Small intestine (tissue), 16 donors: ENCODE measurements at places on chromosomes 5 and 9.
A peak's percentile ranks its signal among the peaks of the same experiment; 100 is the strongest.

- no peak for DNase-seq
Measured at GRCh38 chr5:170573660-170574059, 69.8 kb downstream of the KCNIP1 start.

DNA sequence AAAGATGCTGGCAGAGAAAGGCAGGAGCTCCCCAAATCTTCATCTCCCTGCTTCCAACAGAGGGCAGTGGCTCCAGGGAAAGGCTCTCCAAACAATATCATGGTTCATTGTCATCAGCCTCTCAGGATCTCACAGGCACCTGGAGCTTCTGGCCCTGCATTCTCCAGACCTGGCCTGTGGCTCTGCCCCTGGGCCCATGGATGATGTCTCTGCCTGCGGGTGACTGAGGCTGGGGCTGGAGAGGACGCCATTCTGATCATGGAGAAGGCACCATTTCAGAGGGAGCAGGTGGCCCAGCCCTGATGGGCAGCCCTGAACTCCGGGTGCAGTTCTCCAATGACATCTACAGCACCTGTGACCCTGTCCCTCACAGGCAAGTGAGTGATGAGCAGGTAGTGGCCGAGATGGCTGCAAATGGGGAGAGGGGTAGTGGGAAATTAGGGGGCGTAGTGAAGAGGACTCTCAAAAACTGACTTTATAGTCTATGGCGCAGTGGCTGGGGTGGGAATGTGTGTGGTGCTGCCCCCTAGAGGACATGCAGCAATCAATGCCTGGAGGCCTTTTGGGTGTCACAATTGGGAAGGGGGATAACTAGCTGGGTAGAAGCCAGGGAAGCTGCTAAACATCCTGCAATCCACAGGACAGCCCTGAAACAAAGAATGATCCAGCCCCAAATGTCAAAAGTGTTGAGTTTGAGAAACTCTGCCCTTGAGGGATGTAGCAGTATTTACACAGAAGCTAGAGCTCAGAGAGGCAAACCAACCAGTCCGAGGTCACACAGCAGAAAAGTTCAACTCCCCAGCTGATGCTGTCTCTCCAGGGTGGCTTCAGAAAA is 3.2 kb downstream of the SH3PXD2B start:
- peak; percentile 48 for DNase-seq

GRCh38 chr5:75018805-75019587 is 33.4 kb downstream of the GCNT4 start:
- DNase-seq = no peak

DNA sequence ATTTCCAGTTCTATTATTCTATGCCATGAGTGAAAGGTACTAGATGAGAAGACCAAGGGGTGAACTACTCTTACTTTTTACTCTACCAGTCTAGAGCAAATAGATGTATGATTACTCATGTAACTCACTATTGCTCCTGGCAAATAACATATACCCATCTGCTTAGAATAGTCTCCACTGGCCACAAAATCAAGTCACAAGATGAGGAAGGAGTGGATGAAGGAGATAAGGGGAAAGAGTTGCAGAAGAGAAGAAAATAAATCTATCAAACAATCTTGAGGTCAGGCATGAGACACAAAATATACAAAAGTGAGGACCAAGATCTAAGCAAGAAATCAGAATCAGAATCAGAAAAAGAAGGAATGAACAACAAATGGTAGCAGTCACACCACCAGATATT is 13.7 kb upstream of the NR4A3 start:
- DNase-seq = no peak

- no peak for DNase-seq
Measured at GRCh38 chr5:123157791-123158581, 68.9 kb downstream of the PRDM6 start.

- DNase-seq = no peak
Measured at GRCh38 chr5:2024986-2025721, 142.4 kb upstream of the IRX4 start.

GRCh38 chr5:145983446-145983845 is 47.1 kb downstream of the SH3RF2 start:
- DNase-seq = no peak

- peak; percentile 26 for DNase-seq
Measured at GRCh38 chr9:12878351-12878978, 103.6 kb downstream of the LURAP1L start.

- DNase-seq = no peak
Measured at GRCh38 chr5:95986001-95986400, 24.4 kb upstream of the ELL2 start.

DNA sequence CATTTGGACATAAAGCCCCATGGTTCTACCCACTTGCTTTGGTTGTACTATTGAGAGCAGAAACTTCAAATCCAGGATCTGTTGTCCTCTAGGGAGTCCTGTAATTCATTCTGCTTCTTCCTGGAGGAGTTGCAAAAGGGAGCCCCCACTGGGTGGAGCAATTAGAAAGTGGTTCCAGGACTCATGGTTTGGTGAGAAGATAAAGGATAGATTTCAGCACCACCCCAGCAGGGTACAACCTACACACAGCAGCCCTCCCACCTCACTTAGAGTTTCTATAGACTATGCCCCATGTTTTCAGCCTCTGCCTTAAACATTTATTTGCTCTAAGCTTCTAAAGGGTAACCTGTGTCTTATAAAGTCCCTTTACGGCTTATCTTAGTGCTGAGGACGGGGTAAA is 112.6 kb upstream of the ARRDC3 start:
- no peak for DNase-seq

DNA sequence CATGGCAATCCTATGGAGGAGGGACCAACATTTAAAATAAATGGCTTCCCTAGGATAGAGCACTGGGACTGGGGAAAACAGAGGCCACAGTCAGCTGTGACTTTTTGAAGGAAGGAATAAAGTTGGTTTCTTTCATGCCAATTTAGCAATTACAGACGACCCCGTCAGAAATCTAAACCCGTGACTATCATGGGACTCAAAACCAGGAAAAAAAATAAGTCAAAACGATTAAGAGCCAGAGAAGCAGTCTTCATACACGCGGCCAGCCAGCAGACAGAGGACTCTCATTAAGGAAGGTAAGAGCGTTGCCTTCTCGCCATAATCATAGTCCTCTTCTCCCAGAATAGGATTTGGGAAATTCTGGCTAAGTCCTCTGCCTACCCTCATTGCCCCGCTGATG is at the start of gene MLANA:
Gene MLANA (plus strand): TSS at position 249 of the 400 bp plus-strand sequence. CDS start 1,586 bp downstream, outside the sequence.
- DNase-seq = no peak

DNA sequence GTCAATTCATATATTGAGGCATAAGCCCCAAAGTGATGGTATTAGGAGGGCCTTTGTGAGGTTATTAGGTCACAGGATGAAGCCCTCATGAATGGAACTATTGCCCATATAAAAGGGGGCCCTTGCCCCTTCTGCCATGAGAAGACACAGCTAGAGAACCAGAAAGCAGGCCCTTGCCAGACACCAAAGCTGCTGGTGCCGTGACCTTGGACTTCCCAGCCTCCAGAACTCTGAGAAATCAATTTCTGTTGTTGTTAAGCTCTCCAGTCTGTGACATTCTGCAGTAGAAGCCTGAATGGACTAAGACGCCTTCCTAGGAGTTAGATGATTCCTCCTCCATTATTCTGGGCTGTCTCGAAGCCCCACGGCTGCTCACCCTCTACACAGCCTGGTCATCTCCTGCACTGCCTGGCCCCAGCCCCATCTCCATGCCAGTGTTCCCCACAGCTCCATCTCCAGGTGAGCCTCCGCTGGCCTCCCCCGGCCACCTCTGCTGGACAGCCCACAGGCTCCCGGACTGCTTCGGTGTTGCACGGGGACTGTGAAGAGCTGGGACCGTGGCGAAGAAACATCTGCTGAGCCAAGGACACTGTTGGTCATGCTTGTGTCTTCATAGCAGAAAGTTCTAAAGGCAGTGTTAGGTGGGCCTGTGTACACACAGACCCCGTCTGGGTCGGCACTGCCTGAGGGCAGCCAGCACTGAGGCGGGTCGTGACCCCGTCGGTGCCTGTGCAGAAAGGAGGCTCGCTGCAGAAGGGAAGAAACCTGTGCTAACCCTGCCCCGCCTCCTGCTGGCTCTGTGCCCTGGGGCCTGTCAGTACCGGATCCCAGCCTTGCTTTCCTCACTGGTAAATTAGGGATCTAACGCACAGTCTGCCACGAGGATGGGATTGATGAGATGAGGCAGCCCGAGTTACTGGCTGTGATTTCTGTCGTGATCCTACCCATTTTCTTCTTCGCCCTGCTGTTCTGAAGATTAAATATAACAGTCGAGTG is 55.1 kb upstream of the CNOT6 start:
- no peak for DNase-seq

GRCh38 chr5:178462816-178463215 is 127.4 kb downstream of the COL23A1 start:
- DNase-seq = no peak

- DNase-seq = no peak
Measured at GRCh38 chr5:108193021-108193795, 188.7 kb downstream of the FBXL17 start.

GRCh38 chr5:85453026-85453349 is 1068.3 kb upstream of the EDIL3 start:
- no peak for DNase-seq

- DNase-seq = no peak
Measured at GRCh38 chr5:1401536-1402138, 43.6 kb downstream of the SLC6A3 start.

DNA sequence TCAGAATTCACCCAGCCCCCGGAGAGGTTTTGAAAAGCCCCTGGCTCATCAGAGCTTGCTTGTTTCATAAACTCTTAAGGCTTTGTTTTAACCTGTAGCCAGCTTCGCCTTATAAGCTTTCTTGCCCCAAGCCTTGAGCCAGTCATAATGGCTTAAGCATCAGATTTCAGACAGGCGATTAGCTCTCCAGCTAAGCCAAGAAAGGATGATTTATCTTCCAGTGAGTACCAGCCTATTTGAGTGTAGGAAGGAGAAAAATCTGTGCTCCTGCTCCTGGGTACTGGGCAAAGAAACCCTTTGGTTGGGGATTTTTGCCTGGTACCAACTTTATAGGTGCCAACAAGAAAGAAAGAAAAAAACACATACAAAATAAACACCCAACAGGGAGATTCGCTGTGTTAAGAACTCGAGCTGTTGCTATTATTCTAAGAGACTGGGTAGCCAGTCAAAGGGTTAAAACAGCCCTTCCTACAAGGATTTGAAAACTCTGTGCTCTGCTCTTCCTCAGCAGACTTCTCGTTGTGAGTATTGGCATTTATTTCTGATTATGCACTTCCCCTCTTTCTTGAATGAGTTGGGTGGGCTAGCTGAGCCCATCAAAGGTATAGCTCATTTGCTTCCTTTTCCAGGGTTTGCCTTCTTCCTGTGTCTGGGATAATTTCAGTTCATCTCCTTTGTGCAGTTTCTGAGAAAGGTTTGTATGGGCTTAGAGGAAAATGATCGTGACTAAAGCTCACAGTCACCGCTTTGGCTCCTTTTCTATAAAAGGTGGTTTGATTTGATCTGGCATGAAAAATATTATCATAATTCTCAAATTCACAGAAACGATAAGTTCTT is 157.2 kb upstream of the DMRT1 start:
- no peak for DNase-seq

- DNase-seq = no peak
Measured at GRCh38 chr9:93859431-93860215, 95.5 kb downstream of the BARX1 start.

DNA sequence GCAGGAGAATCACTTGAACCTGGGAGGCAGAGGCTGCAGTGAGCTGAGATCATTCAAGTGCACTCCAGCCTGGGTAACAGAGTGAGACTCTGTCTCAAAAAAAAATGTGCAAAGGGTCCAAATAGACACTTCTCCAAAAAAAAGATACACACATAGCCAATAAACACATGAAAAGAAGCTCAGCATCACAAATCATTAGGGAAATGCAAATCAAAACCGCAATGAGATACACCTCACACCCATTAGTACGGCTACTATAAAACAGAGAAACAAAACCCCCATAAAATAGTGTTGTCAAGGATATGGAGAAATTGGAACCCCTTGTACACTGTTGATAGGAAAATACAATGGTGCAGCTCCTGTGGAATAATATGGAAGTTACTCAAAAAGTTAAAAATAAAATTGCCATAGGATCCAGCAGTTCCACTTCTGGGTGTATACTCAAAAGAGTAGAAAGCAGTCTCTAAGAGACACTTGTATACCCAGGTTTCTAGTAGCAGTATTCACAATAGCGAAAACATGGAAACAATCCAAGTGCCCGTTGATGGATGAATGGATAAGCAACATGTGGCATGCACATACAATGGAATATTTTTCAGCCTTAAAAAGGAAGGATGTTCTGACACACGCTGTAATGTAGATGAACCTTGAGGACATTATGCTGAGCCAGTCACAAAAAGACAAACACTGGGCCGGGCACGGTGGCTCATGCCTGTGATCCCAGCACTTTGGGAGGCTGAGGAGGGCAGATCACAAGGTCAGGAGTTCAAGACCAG is 57.2 kb upstream of the PPARGC1B start:
- no peak for DNase-seq

DNA sequence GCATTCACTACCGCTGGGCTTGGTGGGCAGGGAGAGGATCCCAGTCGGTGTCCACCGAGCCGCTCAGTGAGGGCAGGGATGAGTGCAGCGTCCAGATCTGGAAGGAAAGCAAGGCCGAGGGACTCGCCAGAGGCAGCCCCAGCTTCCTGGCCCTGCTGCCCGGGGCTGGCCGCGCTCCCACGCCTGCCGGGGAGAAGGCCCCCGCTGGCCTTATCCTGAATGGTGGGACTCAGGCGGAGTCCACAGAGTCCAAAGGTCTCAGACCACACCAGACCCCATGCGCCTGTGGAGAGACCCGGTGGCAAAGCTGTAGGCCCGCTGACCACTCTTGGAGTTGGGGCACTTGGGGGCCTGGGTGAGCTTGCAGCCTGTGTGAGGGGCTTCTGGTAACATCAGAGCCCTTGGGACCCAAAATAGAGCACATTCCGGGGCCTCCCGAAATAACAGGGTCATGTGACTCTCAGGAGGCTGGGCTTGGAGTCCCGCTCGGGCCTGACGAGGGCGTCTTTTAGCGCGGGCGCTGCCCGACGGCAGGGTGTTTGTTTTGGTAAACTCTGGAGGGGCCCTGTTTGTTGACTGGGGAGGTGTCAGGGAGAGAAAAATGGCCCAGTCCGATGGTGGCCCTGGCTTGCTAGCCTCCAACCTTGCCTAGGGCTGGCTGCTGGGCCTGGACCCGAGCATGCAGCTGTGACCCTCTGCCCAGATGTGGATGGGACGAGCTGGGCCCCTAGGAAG is 2.8 kb downstream of the RXRA start:
- peak; percentile 61 for DNase-seq

DNA sequence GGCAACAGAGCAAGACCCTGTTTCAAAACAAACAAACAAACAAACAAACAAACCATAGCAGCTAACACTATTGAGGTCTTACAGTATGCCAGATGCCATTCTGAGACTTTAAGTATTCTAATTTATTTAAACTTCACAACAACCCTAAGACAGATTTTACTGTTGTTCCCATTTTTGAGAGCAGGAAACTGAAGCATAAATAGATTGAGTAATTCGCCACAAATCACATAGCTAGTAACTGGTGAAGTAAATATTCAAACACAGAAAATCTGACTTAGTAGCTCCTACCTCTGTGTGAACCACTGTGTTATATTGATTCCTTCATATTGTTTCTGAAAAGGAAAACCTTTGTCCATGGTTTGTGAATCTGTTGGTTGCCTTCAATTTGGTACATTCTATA is 98.4 kb downstream of the UNC13B start:
- no peak for DNase-seq

- DNase-seq = peak; percentile 61
Measured at GRCh38 chr5:87081511-87082372, 185.9 kb upstream of the RASA1 start.
